ENCODE measurements at places on chromosomes 2 and 18.

DNA sequence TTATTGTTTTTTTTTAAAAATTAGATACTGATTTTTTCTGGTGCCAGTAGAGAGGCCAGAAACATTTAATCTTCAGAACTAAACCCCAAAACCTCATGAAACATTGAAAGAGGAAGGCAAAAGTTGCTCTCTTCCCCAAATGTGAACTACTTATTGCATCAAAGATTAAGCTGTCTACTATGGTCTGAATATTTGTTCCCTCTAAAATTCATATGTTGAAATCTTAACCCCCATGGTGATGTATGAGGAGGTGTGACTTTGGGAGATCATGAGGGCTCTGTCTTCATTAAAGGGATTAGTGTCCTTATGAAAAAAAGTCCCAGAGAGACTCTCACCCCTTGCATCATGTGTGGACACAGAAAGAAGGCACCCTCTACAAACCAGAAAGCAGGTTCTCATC is 28.2 kb upstream of the SLC8A1 start:
- DNase-seq, result no peak

- no peak for DNase-seq
Observed at GRCh38 chr2:59195851-59196250, 954.7 kb upstream of the FANCL start.

- no peak for DNase-seq
Observed at GRCh38 chr2:205188239-205189138, 493.8 kb upstream of the NRP2 start.

DNA sequence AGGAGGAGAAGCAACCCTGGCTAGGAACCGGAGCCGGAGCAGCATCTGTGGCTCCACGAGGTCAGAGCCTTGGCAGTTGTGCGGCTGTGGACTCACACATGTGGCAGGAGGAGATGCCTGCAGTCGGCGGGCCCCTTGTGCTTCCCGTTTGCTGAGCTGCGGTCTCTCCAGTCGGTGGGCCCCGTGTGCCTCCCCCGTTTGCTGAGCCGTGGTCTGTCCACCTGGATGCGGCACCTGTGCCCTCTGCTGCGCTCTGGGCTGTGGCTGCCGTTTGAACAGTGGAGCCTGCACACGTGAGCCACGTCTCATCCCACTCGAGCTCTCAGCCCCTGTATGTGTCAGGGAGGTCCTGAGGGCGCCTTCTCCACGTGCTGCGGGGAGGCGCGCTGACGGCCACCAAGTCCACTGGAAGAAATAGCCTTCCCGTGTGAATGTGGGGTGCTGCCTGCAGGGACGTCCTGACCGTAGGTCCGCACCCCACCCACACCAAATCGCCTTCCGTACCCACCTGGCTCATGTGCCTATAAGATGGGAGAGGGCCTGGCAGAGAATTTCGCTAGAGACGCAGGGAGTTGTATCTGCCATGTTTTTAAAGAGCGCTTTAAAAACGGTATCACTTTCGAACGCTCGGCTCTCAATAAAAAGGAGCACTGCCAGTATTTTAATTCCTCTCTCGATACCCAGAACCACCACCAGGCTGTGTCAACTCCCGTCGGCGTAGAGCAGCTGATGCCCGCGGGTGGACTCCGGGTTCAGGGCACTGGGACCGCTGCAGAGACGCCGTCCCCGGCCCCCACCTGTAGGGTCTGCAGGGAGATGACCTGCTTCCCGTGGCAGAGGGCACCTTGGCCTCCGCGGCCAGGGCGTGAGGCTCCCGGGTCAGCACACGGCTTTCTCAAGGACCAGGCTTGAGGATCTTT is 117.0 kb downstream of the NFATC1 start:
- no peak for DNase-seq

- DNase-seq, result no peak
Observed at GRCh38 chr2:138621139-138621538, 119.6 kb downstream of the SPOPL start.

GRCh38 chr2:206323486-206323885 is 49.0 kb downstream of the ZDBF2 start:
- DNase-seq, result no peak

- no peak for DNase-seq
Observed at GRCh38 chr2:15031745-15032240, 399.3 kb downstream of the LRATD1 start.

DNA sequence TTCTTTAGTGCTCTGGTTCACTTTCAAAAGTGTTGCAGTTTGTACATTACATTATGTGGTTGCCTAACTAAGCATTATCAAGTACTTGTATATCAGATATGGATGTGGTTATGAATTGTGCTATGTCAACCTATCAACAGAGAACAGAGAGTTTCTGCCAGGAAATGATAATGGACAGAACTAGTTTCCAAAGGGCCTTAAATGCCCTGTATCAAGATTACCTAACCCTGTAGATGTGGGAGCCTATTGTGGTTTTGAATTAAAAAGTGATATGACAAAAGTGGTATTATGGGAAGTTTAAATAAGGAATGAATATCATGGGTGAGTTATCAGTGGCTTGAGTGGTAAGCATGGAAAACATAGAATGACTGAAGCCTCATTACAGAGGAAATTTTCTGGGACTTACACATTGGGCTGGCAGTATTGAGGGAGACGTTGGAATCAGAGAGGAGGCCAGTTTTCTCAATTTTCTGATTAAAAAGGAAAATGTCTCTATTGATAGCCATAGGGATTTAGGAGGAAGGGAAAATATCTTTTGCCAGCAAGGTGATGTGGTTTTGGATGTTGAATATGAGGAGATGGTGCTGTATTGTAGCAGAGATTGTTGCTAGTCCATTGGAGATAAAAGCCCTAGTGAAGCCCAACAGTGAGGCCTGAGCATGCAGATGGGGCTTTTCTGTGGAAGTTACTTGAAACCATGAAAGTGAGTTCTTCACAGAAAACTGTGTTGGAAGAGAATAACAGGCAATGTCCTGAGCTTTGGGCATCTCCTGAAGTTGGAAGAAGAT is 140.7 kb downstream of the TTC27 start:
- DNase-seq, result no peak

GRCh38 chr2:210558708-210559107 is 2.3 kb downstream of the CPS1 start:
- DNase-seq, result no peak

- DNase-seq, result no peak
Observed at GRCh38 chr2:215293879-215294278, 18.0 kb upstream of the ATIC start.

DNA sequence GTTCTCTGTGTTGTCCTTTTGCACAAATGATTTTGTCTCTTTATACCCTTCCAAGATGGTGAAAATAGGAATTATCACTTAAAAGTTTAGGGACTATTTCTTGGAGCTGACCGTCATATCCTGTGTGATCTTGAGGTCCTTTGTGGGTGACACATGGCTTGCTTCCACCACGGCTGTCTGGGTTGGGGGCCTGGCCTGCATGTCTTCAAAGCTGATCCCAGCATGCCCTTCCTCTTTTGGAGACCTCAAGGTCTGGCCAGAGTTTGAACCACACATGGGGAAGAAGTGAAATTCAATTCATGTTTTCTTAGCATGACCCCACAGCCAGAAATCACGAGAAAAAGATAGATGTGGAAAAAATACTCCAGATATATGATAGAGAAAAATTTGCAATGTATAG is 14.0 kb downstream of the SFTPB start:
- no peak for DNase-seq

DNA sequence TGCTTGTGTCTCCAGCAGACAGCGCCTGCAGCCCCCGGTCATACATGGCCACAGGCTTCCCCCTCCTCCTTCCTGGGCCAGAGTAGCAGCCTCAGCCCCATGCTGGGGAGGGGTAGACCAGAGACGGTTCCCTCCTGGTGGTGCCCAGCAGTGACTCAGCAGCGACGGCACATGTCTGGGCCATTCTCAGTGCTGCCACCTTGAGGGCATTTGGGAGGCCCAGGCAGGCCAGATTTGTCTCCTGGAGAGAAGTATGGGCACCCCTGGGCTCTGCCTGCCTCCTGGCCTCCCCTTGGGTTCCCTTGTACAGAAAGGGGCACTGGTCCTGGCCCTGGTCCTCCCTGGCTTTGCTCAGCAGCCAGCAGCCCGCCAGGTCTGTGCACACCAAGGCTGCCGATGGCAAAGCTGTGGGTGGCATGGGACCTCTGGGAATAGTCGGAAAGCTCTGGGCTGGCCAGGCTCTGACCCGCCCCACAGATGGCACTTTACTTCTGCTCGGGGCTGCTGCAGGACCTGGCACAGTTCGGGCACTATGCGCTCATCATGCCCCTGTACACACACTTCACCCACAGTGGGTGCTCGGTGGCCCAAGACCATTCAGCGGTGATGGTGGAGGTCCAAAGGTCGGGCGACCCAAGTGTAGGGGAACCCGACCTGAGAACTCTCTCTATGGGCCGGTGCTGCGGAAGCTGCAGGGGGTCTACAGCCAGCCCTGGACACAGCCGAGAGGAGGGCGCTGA is 11.4 kb upstream of the ALPI start:
- no peak for DNase-seq

- no peak for DNase-seq
Observed at GRCh38 chr18:39681061-39681460, 2115.5 kb upstream of the CELF4 start.

GRCh38 chr2:70047451-70047850 is 39.8 kb upstream of the PCBP1 start:
- no peak for DNase-seq

GRCh38 chr18:57833441-57834101 is 30.5 kb upstream of the ATP8B1 start:
- DNase-seq, result no peak

- DNase-seq, result no peak
Observed at GRCh38 chr18:52060607-52061304, 279.2 kb upstream of the DCC start.

DNA sequence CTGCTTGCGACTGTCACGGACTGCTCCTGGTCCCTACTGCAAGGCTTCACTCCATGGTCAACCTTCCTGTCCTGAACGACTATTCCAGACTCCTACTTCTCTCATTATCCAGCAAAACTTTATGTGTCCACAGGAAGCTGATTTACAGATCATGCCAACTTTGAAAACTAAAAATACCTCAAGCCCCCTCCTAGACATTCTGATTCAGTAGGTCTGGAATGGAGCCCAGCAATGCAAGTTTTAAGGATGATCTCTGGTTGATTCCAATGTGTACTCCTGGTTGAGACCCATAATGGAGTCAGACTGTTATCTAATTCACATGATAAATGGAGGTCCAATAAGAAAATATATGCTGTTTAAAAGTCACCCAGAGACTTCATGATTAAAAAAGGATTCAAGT is 13.1 kb upstream of the LRATD1 start:
- DNase-seq, result no peak

GRCh38 chr2:7530001-7530400 is 612.8 kb downstream of the RNF144A start:
- no peak for DNase-seq

DNA sequence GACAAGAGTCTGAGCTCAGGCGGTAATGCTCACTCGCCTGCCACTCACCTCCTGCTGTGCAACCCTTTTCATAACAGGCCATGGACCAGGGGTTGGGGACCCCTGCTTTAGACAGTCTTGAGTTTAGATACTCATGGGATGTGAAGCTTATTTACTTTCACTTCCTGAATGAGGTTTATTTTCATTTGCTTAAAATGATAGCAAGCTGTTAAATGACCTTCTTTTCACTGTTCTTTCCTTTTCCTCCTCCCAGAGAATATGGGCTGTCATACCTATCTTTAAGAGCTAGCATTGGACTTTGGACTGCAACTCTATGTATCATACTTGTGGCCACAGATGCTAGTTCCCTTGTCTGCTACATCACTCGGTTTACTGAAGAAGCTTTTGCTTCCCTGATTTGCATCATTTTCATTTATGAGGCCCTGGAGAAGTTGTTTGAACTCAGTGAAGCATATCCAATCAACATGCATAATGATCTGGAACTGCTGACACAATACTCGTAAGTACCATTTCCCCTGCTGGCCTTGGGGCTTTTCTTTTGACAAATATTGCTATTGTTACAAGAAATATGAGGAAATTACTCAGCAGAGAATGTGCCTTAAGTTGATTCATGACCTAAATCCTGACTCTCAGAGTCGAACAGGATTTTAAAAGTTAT is 168.5 kb downstream of the DPP4 start:
- no peak for DNase-seq

GRCh38 chr2:119112770-119113488 is 45.6 kb downstream of the C1QL2 start:
- no peak for DNase-seq

DNA sequence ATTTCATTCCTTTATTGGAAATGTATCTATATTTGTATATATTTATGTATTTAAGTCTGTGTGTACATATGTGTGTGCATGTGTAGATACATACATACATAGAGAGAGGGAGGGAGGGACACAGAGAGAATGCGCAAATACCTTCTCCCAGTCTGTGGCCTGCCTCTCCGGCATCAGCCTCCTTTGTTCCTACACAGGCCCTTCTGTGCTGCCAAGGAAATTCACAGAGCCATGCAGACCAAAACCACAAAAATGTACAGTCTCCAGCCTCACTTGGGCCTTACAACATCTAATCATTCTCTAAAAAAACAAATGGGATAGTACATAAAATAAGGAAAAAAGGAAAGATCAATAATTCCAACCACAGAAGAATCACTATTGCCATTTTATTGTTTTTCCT is 8.8 kb upstream of the CRACDL start:
- DNase-seq, result no peak

GRCh38 chr2:120230515-120231471 is 7.6 kb upstream of the TMEM185B start:
- no peak for DNase-seq

DNA sequence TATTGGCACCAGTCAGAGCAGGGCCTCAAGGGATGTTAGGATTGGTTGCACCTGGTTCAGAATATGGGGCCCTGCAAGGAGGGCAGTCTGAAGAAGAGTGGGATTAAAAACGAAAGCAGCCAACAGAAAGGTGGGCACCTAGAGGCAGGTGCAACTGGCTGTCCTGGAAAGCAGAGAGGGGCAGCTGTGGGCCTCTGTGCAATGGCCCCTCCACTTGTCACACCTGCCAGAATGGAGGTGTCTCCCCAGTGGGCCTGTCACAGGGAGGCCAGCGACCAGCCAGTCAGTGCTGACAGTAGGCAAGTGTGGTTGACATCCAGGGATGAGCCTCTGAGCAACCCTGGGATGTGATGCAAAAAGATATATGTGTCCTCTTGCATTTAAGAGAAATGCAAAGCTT is 37.7 kb downstream of the INPP4A start:
- DNase-seq, result no peak

DNA sequence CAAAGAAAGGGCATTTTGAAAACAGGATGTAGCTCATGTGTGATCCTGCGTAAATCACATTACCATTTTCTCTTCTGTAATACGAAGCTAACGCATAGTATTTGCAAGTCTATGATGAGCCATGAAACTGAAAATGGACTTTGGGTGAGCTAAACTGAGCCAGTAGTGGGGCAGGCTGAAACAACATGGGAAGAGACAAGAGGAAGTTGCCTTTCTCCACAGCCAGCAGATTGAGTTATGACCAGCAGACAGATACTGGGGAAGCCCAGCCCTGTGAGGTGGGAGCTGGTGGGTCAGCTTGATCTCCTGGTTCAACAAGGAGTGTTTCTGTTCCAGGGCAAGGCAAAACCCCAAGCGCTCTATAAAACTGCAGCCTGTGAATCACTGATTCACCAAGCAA is 11.8 kb downstream of the CYRIA start:
- no peak for DNase-seq

DNA sequence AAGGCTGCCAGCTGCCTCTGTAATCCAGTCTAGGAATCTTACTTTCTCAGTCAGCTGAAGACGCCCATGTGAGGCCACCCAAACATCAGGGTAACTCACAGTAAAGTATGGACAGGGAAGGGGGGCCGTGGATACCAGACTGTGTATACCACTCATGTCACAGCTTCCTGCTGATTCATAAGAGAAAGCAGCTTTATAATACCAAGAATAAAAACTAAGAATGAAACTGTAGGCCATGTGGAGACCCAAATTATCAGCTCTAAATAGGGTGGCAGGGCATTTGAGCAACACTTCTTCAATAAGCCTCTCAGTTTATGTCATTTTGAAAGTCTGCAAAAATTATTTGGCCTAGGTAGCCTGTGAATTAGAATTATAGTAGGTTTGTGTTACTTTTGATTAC is 115.0 kb upstream of the CDCA7 start:
- no peak for DNase-seq

Data from D721Med (cell line).